ENCODE measurements at places on chromosomes 1 and 21.

DNA sequence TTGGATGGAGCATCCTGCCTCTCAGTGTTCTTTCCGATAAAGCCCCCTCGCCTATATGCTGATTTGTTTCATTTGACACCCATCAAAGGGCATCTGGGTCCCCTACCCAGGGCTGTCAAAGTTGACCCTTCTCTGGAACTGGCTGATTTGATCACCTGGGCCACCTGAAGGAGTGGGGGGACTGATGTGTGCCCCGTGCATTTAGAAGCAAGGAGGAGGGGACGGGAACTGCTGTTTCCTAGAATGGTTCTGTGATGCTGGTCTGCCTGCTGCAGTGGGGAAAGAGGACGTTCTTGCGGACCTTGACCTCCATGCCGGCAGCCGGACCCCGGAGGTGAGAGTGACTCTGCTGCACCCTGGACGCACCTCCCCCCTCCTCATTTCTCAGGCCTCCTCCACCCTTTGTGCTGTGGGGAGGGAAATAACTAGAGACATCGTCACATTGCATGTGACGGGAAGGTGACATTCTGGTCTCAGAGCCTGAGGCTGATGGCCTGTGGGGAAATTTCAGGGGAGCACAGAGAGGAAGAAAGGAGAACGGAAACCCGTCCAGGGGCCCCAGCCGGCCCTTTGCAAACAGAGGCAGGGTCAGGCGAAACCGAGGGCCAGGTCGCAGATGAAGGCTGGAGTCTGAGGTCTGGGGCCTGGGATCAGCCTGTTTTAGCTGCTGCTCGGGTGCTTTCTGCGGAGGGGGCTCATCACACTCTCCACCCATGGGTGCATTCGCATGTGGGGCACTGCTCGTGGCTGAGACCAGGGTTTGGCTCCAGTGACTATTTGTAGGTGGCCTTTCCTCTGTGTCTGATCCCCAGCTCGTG is 25.7 kb downstream of the CRYAA start:
- DNase-seq: no peak

DNA sequence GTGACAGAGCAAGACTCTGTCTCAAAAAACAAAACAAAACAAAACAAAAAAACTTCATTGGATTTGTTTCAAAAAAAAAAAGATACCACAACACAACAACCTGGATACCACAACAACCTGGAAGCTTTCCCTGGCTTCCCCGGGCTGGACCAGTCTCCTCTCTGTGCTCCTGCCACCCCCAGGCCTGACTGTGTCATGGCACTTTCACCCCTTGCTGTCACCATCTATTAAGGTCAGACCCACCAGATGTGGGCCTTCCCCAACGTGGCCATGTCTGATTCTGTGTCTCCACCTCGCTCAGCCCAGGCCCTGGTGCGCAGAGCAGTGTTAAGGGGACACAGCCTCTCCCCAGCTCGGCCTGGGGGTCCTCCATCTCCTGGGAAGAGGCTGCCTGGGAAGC is 28.3 kb upstream of the ACOT11 start:
- no peak for DNase-seq

GRCh38 chr1:107169615-107170014 is 28.8 kb downstream of the NTNG1 start:
- DNase-seq: no peak

GRCh38 chr1:178609015-178609414 is 96.1 kb downstream of the TEX35 start:
- DNase-seq: no peak

GRCh38 chr1:90616395-90616794 is 100.7 kb downstream of the BARHL2 start:
- DNase-seq: no peak

DNA sequence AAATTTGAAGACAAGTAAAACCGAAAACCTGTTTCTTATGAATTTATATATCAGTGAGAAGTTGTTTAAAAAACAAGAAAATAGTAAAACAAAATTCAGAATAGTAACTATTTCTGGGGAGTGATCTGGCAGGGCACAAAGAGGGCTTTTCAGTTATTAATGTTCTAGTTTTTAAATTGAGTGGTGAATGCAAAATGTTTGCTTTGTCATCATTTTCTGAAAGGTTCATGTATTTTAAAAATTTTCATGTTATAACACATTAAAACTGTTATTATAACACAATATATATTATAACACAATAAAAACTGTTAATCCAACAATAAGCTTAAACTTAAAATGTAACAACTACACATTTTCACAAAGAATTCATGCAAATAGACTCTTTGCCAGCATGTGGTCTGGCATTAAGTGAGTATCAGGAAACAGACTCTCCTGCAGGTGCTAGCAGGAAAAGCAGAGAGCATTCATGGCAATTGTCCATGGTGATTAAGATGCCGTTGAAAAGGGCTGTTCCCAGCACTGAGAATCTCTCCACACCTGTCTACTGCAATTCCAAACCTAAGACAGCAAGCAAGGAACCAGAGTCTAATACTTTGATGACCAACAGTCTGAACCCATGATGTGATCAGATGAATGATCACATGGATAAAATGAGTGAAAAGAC is 204.9 kb downstream of the TBX15 start:
- no peak for DNase-seq

- no peak for DNase-seq
Measured at GRCh38 chr21:42349420-42350317, 1.1 kb downstream of the TFF2 start.

DNA sequence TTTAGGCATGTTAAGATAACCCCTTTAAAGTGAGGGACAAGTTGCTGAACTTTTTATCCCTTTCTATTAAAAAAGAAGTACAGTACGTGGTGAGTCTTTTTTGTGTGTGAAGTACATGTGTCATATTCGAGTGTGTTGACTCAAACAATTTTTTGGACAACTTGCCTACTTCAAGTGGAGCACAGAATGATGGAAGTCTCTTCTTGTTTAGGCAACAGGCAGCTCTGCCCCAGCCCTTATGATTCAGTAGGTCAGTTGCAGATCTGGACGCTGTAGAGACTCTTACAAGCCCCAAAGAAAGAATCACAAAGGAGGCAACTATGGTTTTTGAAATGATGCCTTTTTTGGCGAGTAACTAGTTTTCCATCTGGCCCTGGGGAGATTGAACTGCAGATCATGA is 14.4 kb upstream of the ZFP69B start:
- DNase-seq: no peak

DNA sequence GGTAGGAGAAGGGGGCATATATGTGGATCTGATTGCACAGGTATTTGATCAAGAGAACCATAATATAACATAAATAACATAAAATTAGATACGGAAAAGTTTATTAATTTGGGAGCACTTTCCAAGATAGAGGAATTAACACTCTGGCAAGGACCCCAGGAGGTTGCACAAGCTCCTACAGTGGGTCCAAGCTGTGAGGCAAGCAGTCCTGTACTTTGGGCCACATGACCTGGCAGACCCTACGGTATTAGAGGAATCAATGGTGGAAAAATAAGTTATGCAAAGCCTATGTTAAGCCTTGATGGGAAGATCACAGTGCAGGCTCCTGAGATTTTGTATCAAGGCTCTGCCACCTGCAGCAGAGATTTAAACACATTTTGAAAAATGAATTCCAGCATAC is 220.1 kb downstream of the COL24A1 start:
- DNase-seq: no peak

Data from stimulated activated CD4-positive, alpha-beta T cell treated with anti-CD3 and anti-CD28 coated beads, Interleukin-4, amount 100 ng/mL, for 1 hour (primary cell).